Endodermal cell (in vitro differentiated cells): ENCODE measurements at places on chromosomes 5 and 9. TPM values are rescaled to one million over a fixed set of nuclear protein-coding genes. Genes with fewer than 3 reads are reported as not detected.

GRCh38 chr9:6816581-6816980, 58.8 kb downstream of the KDM4C start:
- no peaks in the 10 kb centered on the region for H3K27me3 ChIP-seq
- no peak for DNase-seq
- H3K36me3 ChIP-seq: peaks cover 15% of the 10 kb centered on the region
- H3K27ac ChIP-seq: no peak overlapping the region
- H3K4me3 ChIP-seq: no peak overlapping the region

GRCh38 chr9:2740616-2741015, 23.3 kb downstream of the KCNV2 start:
- no peaks in the 10 kb centered on the region for H3K27me3 ChIP-seq
- peaks cover 8% of the 10 kb centered on the region for H3K4me1 ChIP-seq
- H3K27ac ChIP-seq: no peak overlapping the region
- DNase-seq: no peak
- no peak overlapping the region for H3K4me3 ChIP-seq

GRCh38 chr9:94164806-94165549, 80.7 kb downstream of the PTPDC1 start:
- H3K4me3 ChIP-seq: peak overlapping the region; percentile 72
- H3K4me1 ChIP-seq: no peaks in the 10 kb centered on the region
- DNase-seq: no peak

CATSPER3 gene
- total RNA-seq: 0.54 to 1.0 TPM (median 0.64 TPM) in 3 replicates

GRCh38 chr5:56389261-56389660, 156.1 kb upstream of the ANKRD55 start:
- H3K36me3 ChIP-seq: no peaks in the 10 kb centered on the region
- no peak overlapping the region for H3K27ac ChIP-seq
- H3K4me3 ChIP-seq: no peak overlapping the region

DNA sequence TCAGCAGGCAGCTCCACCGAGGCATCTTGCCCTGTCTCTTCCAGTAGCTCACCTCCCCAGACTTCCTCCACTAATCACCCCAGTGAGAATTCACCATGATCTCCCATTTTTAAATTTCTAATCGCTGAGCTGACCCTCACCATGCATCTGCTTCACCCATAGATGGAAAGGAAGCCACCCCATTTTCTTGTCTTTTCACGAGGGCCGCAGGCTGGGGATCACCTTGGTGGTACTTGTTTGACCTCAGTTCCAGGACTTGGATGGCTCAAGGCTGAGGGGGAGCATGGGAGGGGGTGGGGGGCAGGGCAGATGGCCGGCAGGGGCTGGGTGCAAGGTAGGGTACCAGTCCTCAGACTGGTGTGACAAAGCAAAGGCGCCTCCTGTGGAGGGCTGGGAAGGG, 3.6 kb downstream of the PROP1 start:
- H3K36me3 ChIP-seq: no peaks in the 10 kb centered on the region
- H3K4me1 ChIP-seq: no peaks in the 10 kb centered on the region
- H3K27me3 ChIP-seq: no peaks in the 10 kb centered on the region
- H3K27ac ChIP-seq: no peak overlapping the region
